Fibroblast of skin of back (primary cell): ENCODE measurements at places on chromosomes 7 and 10.

DNA sequence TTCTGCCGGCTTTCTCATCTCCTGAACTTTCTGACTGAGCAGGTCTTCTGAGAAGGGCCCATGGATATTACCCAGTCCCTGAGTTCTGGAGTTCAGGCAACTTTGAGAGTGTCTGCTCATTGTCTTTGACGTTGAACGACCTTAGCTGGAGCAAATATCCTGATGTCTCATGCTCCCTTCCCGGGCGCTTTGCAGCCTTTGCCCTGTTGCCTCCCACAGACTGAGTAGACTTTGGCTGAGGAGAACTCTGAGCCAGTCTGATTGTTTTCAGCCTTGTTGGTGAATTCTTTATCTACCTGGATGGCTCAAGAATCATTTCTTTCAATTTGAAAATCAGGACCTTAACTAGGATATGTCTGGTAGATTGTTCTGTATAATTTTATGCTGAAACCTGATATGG is 353.7 kb downstream of the GLRX3 start:
- no peak for DNase-seq

- no peak for DNase-seq
Measured at GRCh38 chr7:100863406-100863950, 3.7 kb upstream of the TRIP6 start.

DNA sequence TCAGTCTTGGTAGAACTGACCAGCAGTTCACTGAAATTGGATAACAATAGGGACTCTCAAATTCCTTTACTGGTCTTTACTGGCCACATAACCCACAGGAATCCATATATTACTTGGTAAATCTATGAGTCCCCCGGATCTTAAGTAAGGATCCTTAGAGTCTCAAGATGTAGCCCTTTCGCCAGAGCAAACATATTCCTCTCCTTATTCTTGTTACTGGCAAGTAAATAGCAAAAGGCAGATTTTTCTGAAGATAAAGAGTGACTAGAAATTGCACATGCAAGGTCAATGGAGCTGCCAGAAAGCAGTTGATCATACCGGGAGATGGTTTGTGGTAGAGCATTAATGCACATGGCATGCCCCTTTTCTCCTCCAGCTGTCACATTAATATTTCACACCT is 283.0 kb downstream of the HDAC9 start:
- DNase-seq, result peak; percentile 72

- DNase-seq, result no peak
Measured at GRCh38 chr7:20323595-20323994, 7.1 kb upstream of the ITGB8 start.

- no peak for DNase-seq
Measured at GRCh38 chr10:67903581-67903980, 19.1 kb downstream of the SIRT1 start.

DNA sequence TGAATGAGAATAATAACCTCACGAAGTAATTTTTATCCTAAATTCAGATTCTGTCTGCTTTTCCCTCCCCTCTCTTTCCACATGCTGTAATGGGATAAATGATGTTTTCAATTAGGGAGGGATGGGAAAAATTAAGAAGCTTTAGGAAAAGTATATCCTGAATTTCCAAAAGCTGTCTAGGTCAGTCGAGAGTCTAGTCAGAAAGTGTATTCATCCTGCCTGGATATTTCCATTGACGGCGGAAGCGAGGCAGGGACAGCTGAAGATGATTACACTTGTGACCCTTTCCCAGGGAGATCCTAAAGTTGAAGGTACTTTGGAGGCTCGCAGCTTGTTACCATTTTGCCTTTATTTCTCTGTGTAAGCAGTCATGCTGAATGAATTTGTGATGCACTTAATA is 204.1 kb downstream of the ZNF365 start:
- peak; percentile 38 for DNase-seq

DNA sequence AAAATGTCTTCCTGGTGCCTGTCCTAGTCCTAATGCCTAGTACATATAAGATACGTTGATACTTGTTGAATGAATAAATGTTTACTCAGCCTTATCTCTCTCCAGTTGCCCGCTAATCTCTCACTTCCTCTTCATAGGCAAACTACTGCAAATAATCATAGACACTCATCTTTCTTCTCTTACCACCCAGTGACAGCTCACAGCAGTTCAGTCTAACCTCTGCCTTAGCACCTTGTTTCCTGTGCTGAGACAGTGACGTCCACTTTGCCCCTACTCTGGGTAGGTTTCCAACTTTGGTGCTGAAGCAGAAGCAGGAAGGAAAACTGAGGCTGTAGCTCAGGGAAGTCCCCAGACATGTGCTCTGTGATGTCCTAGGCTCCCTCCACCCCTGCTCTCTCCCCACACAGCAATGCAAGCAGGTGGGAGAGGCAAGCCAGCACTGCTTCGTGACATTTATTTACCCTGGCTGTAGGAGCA is 45.5 kb upstream of the RHOBTB1 start:
- no peak for DNase-seq

GRCh38 chr7:152711444-152711944 is 35.6 kb upstream of the XRCC2 start:
- no peak for DNase-seq
